ENCODE measurements at places on chromosomes 6 and 20.
A peak's percentile ranks its signal among the peaks of the same experiment; 100 is the strongest.

DNA sequence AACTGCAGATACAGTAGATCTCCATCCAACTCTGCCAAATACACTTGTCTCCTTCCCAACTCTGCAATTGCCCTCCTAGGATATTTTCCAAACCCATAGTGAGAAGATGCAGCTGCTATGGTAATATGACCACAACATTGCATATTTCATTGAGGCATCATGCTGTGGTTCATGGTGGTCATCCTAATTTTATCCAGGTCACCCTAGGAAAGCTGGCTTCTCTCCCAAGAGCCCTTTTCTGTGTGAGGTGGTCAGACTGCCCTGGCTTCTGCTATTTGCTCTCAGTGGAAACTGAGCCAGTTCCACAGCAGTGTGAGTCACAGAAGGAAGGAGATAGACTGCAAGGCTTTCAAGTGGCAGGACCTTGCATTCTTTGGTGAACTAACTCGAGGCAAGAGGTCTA lies 5.5 kb downstream of the OGFRL1 start:
- DNase-seq: no peak

- DNase-seq: no peak
Measured at GRCh38 chr6:12381587-12381986, 91.4 kb downstream of the EDN1 start.

DNA sequence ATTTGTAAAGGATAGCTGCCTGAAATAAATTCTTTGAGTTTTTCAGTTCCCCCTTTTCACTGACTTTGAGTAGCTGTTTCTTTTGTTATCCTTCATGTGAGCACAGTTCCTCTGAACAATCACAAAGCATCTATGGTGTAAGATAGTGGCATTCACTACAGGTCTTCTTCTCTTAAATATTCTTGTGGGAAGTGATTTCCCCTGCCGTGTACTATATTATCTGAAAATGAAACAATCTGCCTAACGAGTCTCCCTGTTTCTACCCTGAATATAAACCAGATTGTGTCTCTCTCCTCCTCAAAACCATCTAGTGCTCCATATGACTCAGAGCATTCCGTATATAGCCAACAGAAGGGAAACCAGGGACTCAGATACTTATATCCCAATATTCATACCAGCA lies 380.1 kb upstream of the SOX4 start:
- DNase-seq: no peak

DNA sequence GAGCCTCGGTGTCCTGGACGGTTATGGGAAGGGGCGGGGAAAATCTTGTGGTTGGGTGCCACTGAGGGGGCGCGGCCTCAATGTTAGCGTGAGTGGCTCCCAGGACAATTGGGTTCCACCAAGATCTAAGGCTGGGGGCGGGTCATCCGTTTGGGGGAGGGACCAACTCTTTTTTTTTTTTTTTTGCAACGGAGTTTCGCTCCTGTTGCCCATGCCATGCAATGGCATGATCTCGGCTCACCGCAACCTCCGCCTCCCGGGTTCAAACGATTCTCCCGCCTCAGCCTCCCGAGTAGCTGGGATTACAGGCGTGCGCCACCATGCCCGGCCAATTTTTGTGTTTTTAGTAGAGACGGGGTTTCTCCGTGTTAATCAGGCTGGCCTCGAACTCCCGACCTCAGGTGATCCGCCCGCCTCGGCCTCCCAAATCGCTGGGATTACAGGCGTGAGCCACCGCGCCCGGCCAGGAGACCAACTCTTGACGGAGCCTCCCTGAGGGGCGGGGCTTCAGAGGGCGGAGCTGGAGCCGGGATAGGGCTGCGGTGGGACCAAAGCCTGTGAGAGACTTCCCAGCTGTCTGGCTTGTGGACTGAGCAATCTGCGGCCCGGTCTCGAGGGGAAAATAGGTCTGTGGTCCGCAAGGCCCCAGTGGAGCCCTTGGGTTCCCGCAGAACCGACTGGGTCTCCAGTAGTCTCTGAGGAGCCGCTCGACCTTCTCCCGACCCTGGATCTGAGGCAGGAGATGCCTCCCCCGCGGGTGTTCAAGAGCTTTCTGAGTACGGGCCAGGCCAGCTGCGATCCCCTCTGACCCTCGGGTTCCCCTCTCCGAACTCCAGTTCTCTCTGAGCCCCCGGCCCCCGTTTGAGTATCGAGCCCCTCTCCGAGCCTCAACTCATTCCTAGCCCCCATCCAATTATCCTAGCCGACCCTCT lies 1.1 kb downstream of the SPAG4 start:
- peak; percentile 47 for DNase-seq

- no peak for DNase-seq
Measured at GRCh38 chr6:111038534-111039252, 48.6 kb upstream of the SLC16A10 start.

DNA sequence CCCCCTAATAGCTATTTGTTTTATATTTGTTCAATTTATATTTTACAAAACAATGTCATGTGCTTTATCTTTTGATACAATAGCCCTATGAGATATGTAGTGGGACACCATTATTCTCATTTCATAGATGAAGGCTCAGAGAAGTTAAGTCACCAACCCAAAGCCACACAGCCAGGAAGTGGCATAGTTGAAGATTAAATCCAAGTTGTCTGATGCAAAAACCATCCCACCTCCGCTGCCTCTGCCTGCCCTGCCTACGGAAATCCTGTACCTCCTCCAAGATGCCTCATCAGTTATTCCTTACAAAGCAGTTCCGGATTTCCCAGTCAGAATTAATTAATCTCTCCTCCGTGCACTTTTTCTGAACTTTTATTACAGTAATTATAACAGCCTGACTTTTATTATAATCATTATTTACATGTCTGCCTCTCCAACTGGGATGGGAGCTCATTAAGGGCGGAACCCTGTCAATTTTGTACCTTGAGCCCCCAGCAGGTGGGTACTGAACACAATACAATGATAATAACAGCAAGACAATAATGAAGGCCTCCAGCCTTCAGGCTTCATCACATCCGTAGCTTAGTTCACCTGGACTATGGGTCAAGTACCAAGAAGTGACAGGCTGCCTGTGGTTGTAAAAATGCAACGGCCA lies 54.7 kb downstream of the LRFN2 start:
- DNase-seq: no peak

DNA sequence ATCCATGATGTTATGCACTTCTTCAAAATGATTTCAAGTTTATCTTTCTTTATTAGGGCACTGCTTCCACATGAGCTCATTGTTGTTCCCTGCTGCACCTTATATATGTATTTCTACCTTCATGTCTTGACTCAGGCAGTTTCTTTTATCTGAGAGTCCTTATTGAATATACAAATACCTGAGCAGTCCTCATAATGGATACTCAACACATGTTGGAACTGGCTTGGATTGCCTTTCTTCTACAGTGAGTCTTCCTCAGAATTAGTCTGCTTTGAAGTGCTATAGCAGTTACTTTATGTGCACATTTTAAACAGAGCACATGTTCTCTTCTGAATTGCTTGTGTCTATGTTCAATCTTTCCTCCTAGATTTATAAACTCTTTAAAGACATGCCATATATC lies 45.3 kb upstream of the LOC128125822 start:
- DNase-seq: no peak

DNA sequence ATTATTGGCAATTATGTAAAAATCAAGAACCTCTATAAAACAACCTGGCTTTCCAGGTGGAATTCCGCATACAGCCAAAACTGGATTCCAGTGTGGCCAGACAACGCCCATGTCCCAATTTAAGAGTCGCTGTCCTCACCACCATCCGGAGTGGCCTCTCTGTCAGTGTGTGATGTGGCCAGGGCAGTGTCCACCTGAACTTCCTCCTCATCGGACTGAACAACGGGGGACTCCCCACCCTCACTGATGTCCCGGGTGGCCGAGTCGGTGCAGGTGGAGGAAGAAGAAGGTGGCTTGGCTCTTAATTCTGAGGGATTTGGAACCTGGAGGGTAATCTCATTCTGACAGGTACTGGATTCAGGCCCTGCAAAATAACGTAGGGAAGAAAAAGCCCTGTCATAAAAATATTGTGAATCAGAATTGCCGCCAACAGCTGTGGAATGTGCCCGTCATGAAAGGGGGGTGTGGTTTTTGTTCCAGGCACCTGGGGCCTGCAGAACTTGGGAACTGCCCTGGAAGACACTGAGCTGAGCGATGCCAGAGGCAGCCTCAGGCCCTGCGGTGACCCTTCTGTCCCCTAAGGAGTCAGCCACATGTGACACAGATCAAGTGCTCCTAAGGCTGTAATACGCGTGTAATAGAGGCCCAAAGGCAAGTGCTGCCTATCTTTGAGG lies 139.8 kb downstream of the DTNBP1 start:
- no peak for DNase-seq

DNA sequence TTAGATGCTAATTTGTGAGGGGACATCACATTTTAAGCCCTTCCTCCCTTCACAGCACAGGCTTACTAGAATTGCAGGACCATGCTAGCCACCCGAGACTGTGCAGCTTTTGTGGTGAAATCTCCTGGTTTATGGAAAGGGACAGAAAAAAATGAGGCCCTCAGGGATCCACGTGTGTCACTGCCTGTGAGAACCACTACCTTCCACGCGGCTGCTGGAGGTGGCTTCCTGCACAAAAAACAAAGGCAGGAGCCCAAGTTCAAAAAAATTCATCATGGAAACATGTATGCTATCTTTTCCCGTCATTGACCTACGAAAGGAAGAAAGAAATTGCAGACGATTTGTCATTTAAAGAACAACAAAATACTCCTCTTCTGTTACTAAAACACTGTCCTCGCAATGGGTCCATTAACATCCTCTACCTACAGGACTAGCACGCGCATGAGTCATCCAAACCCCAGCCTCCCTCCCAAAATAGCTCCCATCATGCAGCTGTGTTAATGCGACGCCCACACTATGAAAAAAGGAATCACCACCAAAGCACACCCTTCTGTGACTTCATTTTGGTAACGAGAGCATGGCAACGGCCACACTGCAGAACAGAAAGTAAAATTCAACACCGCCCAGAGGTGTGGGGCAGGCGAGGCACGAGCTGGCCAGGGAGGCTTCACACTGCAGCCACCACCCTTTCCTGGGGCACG lies 45.7 kb downstream of the RAMACL start:
- DNase-seq: peak; percentile 59
